ENCODE measurements at places on chromosomes 12 and 14. TPM values are rescaled to one million over a fixed set of nuclear protein-coding genes. Genes with fewer than 3 reads are reported as not detected.

ZDHHC22 gene
- total RNA-seq: 31.1 TPM

CPNE6 gene
- 16.8 TPM for total RNA-seq

LRIG3 gene
- 9.0 TPM for total RNA-seq

SPX gene
- 2.3 TPM for total RNA-seq

WIF1 gene
- total RNA-seq: 11.5 TPM

BICDL1 gene
- total RNA-seq: 41.1 TPM
